Stimulated activated CD8-positive, alpha-beta memory T cell treated with anti-CD3 and anti-CD28 coated beads, Interleukin-2, amount 100 ng/mL, for 48 hours (primary cell): ENCODE measurements at places on chromosomes 4 and X.

GRCh38 chrX:107025545-107025944 is 25.5 kb upstream of the MORC4 start:
- no peak for DNase-seq

- no peak for DNase-seq
Observed at GRCh38 chrX:72305286-72306084, at the start of gene CITED1. CITED1 (minus strand) TSS chrX:72305914; CDS start chrX:72302869, 3,045 bp downstream.

DNA sequence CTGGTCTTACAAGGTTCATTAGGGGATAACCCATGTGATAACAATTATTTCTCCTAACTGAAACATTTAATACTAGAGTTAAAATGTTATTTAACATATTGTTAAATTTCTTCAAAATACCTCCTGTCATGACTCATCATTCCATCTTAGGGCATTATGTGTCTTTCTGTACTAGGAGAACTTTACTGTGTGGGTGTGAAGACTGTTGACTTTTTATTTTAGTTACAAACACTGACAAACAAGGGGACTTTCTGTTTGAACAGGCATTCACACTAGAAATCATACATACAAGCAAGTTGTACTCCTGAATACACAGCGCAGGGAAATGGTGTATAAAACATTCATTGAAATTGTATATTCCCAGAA is 175.9 kb downstream of the FBXW7 start:
- DNase-seq, result no peak

DNA sequence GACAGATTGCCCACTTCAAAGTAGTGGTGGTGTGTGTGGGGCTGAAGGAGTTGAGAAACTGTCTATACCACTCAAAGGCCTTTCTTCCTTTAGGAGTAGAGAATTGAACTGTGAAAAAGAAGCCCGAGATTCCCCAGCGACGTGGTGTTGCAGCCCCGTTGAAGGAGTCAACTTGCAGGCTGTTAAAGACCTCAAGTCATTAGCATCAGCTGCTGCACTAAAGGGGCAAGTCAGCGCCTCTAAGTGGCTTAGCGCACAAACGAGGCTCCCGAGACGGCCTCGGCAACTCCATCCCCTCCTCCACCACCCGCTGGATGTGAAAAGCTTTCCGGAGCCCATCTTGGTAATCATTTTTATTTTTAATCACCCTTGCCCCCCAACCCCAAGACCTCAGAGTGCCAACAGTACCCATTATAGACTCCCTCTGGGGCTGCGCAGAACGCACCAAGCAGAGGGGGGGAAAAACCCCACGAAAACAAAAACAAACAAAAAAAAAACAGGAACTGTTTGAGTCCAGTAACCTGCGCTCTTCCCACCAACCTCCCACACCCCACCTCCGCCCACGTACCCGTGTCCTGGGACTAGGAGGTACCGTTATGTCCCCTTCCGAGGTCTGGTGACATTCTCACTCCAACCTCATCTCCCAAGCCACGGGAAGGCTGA is 913 bp upstream of the PRDM8 start:
- DNase-seq, result no peak

- DNase-seq, result peak; percentile 74
Observed at GRCh38 chr4:88007304-88008121, at the start of gene PKD2. PKD2 (plus strand) TSS chr4:88007635; CDS start chr4:88007734, 99 bp downstream.

- no peak for DNase-seq
Observed at GRCh38 chrX:50613846-50614245, 143.2 kb upstream of the DGKK start.

DNA sequence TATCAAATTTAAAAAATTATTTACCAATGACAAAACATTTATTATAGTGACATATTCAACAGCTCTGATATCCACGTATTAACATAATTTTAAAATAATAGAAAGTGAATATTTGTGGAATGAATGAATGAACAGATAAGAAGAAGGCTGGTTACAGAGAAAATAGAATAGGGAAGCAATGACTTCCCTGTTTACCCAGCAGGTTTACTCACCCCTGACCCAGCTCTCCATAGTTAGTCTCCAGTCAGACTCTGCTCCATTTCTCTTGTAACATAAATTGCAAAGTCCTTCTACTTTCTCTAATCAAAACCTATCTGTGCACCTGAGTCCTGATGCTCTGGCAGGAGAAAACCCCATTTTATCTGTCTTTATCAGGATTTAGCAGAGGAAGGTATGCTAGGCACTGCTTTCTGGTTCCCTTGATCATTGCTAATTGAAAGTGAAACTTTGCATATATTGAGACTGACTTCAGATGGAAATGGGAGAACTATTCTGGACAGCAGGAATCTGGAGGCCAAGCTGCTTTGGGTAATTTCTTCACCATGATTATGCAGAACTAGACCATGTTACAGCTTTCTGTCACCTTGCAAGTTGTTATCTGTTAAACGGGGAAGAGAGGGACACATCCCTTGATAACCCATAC is 363.0 kb downstream of the FAT4 start:
- no peak for DNase-seq

DNA sequence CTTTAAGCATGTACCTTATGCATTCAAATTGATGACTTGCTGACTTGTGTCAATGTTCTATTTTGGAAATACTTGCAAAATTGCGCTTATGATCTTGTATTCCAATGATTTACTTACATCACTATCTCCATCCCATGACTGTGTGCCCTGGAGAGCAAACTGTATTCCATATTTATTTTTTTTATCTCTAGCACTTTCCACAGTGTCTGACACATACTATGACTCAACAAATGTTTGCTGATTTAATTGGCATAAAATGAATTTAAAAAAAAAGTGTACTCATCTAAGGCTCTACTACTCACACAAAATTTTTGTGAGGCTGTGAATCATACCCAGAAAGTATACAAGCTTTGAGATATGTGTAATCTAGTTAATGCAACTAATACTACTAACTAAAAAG is 1066.8 kb upstream of the ADGRL3 start:
- DNase-seq, result no peak

DNA sequence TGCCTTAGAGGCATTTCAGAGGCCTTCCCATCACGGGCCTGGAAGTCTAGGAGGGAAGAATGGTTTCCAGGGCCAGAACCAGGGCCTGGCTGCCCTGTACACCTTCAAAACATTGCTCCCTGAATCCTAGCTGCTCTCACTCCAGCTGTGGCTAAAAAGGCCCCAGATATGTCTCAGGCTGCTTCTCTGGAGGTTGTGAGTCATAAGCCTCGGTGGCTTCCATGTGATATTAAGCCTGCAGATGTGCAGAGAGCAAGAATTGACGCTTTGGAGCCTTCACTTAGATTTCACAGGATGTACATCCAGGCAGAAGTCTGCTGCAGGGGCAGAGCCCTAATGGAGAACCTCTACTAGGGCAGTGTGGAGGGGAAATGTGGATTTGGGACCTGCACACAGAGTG is 502.5 kb downstream of the GRXCR1 start:
- no peak for DNase-seq

DNA sequence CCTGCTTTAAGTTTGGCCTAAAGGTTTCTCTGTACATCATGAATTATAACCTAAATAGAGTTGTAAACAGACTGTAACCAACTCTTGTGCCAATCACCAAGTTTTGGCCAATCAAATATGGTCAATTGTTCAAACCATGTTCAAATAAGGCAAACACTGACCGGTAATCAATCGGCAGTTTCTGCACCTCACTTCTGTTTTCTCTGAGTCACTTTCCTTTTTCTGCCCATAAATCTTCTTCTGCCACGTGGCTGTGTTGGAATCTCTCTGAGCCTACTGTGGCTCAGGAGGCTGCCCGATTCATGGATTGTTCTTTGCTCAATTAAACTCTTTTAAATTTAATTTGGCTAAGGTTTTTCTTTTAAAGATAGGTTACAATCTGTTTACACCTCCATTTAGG is 16.5 kb upstream of the ENPP6 start:
- no peak for DNase-seq

GRCh38 chr4:114264877-114265291 is 285.4 kb upstream of the ARSJ start:
- no peak for DNase-seq

GRCh38 chr4:7710576-7711306 is 228.9 kb downstream of the AFAP1 start:
- no peak for DNase-seq

DNA sequence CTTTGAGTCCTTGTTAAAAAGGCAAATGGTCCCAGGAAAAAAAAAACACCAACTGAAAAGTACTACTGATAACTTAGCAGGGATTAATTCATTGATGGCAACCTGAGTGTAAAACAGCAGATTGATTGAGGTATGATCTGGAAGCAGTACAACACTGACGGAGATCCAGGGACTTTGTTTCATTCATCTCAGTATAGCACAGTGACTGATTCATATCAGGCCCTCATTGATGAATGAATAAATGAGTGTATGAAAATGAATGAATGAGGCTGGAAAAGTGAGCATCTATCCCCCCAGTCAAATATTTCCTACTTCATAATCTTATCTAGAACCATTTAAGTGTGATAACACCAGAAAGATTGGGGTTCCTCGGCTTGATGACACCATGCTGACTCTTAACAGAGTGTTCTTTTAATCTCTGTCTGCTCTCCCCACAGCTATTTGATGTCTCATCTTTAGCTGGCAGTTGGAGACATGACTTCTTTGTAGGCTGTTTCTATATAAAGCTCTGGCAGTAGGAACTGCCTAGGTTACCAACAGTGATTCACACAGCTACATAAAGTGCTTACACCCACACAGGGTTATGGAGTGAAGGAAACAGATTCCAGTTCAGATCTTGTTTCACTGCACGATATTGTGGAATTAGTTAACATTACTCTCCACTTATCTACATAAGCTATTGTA is 18.6 kb upstream of the RNF128 start:
- no peak for DNase-seq

GRCh38 chrX:151970661-151971060 is 3.8 kb downstream of the GABRE start:
- DNase-seq, result no peak

DNA sequence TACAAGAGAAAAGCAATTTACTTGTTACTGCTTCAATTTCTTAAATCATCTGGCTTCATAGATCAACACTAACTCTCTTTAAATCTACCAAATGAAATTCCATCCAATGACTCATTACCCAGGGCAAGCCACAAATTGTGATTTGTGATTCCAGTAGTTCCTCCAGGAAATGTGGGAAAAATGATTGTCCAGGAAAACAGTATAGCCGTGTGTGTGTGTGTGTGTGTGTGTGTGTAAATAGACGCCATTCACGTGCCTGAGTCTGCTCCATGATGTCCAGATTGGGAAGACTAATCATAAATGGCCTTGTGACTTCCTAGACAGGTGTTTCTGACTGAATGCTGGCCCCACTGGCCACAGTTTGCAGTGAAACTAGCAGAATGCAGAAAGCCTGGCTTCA is 121.3 kb downstream of the HS6ST2 start:
- no peak for DNase-seq

GRCh38 chr4:47274901-47275300 is 188.6 kb downstream of the COMMD8 start:
- no peak for DNase-seq

GRCh38 chr4:7845493-7846128 is 94.0 kb downstream of the AFAP1 start:
- no peak for DNase-seq

- DNase-seq, result no peak
Observed at GRCh38 chr4:24174602-24175001, 284.8 kb upstream of the PPARGC1A start.

GRCh38 chr4:146379744-146380143 is 142.0 kb downstream of the SLC10A7 start:
- DNase-seq, result no peak

DNA sequence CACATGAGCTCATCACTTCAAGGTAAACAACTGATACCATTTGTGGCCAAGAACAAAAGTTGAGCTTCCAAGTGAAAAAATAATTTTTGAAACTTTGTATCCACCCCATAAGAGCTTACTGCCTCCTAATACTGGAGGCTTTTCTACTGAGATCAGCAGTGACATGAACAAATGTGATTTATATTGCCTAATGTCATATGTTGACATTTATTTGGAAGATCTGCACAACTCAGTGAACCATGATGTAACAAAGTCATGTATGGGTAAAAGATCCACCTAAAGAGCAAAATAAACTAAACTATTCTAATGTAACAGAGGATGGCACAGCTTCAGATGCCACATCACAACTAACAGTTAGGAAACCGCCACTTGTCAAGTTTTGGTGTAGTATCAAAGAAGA is 65.8 kb downstream of the AFAP1 start:
- no peak for DNase-seq

GRCh38 chr4:3054169-3054759 is 20.1 kb downstream of the HTT-AS start:
- DNase-seq, result no peak

GRCh38 chr4:62194342-62194741 is 994.2 kb downstream of the ADGRL3 start:
- no peak for DNase-seq

DNA sequence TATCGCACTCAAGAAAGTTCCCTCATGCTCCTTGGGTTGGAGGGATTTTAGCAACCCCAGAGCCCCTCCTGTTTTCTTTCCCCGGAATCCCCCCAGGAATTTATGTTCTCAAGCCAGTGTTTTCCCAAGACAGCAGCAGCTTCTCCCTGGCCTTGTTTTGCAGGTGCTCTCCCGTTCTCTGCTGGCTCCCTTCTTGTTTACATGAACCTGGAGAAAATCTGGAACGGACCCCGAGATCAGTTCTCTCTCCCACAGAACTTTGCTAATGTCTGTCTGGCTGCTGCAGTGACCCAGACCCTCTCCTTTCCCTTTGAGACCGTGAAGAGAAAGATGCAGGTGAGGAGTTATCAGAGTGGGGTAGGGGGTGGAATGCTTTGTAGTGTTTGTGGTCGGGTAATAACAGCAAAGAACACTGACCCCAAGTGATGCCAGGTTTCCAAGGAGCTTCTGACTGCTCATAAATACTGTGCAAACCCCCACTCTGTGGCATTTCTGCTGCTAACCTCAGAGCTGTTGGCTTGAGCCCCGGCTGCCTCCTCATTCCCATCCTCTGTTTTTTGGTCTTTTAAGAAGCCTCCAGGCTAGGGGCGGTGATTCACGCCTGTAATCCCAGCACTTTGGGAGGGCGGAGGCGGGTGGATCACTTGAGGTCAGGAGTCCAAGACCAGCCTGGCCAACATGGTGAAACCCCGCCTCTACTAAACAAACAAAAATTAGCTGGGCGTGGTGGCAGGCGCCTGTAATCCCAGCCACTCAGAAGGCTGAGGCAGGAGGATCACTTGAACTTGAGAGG is 11.1 kb downstream of the SLC25A43 start:
- DNase-seq, result no peak

DNA sequence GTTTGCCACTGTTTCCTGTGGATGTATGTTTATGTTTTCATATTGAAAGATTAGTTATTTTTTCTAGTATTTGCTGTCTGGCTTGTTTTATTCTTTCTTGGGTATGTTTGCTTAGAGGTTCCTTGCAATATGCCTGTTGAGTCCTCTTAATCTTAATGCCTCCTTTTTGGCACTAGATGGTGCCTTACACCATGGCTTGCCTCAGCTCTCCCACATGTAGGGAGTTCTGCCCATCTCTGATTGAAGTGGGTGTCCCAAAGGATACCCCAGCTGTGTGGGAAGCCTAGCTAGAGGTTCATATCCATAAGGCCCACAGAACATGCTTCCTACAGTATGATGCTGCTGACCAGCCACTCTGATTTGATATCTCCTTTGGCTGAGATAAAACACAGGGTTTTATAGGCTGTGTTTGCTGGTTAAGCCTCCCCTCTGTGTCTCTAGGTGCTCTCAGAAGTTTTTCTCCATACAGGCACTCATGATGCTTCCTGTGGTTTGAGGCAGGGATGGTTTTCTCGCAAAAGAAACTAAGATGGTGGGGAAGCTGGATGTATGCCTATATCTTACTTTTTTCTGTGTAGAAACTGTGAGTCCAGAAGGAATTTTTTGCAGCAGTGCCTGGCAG is 162.4 kb downstream of the ASB9 start:
- no peak for DNase-seq

GRCh38 chrX:133859860-133860259 is 125.5 kb downstream of the GPC3 start:
- no peak for DNase-seq

- no peak for DNase-seq
Observed at GRCh38 chr4:124783847-124784246, 71.3 kb upstream of the ANKRD50 start.
